Fibroblast of upper back skin (primary cell): ENCODE measurements at places on chromosomes 7 and 10.
A peak's percentile ranks its signal among the peaks of the same experiment; 100 is the strongest.

DNA sequence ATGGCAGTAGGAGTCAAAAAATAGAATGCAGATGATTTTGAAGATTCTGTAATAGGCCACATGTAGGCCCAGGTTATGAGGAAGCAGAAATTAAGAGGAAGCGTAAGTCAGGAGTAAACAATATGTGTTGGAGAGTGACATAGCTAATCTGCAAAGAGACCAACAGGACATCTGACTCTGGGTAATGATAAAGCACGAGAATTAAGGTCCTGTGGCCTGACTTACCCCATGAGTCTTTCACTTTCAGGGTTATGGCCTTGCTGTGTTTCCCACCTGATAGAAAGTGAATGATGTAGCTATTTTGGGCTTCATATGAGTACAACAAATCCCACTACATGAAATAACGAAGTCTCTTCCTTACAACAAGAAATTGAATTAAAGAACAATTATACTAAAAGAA lies 393.0 kb downstream of the MAGI2 start:
- no peak for DNase-seq

DNA sequence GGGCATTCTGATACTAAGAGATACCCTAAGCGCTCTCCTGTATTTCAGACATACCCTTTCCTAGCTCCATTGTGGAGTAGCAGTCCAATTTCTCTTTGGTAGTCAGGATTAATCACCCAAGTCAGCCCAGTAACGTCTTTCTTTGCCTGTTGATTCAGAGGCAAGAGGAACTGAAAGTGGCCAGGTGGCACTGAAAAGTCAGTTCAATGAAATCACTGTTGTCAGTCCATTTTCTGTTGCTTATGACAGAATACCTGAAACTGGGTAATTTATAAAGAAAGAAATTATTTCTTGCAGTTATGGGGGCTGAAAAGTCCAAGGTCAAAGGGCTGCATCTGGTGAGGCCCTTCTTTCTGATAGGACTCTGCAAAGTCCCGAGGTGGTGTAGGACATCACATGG lies 40.2 kb downstream of the ANKRD61 start:
- no peak for DNase-seq

DNA sequence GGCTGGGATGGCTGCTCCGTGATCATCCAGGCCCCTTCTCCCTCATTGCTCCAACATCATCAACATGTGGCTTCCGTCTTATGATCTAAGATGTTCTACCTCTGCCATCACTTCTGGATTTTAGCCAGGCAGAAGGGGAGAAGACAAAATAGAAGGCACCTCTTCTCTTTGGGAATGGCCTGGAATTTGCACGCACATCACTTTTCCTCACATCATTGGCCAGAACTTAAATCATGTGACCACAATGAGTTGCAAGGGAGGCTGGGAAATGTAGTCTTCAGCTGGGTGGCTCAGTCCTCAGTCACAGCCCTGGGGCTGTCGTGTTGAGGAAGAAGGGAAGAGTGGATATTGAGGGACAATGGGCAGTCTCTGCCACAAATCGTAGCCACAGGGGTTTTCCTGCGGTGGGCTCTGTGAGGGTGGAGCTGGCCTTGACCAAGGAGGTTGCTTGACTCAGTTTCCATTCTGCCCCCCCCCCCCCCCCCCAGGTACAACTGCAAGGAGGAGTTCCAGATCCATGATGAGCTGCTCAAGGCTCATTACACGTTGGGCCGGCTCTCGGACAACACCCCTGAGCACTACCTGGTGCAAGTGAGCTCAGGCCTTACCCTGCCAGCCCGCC lies 50.3 kb downstream of the PALD1 start:
- DNase-seq: peak; percentile 46

DNA sequence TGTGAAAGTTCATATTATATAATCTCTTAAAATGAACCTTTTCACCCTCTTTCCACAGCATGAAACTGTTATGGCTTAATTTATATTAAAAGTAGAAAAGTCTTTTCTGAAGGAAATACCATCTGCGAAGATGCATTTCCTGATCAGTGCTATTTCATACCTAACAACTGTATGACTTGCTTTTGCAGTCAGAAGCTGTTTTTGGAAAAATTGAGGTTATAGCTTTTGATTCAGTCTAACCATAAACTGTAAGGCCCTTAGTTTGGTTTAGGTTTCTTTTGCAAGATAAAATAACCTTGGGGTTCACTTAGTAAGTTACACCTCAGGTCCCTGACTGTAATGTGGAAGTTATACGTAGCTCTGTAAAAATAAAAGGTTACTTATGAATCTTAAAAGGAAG lies 22.7 kb upstream of the PARP12 start:
- no peak for DNase-seq

DNA sequence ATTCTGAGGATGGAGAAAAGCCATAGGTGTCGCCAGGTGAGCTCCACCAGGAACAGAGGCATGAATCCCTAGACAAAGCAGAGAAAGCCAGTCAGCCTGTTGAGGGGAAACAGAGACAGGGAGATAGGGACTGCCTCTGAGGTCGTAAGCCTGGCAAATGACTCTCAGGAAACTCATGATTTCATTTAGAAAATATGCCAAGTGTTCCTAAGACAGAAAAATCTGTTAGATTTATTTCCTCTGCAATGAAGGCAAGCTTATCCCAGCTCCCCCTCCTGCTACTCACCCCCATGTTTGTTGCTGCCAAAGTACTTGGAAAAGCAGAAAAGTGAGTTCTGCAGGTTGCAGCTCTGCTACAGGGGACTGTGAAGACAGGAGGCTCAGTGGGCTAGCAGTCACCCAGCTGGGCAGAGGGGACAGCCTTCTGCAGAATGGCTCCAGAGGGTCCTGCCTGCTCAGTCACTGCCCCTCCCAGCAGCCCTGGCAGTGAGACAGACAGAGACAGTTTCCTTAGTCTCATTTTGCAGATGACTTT lies 184.3 kb downstream of the ADRA2A start:
- DNase-seq: peak; percentile 41

GRCh38 chr7:37820708-37821468 lies 27.5 kb upstream of the NME8 start:
- DNase-seq: no peak
